ENCODE measurements at places on chromosomes 4 and X. TPM values are rescaled to one million over a fixed set of nuclear protein-coding genes. Genes with fewer than 3 reads are reported as not detected.

Gene GCNA
- total RNA-seq: 1.5 TPM

Gene ADAM29
- total RNA-seq: not detected

Gene TMEM150C
- total RNA-seq: 1.5 TPM

Gene PRDM5
- 13.2 TPM for total RNA-seq

Gene SLC6A8
- 8.4 TPM for total RNA-seq

Gene KCNIP4
- total RNA-seq: not detected

Gene CDX4
- total RNA-seq: not detected

Gene ERAS
- 0.37 TPM for total RNA-seq

Gene FGA
- not detected for total RNA-seq

Gene FTSJ1
- total RNA-seq: 89.9 TPM

Gene HERC5
- 1.4 TPM for total RNA-seq

Gene CPLX1
- total RNA-seq: not detected

Gene NPY1R
- total RNA-seq: not detected

Gene HPF1
- 23.9 TPM for total RNA-seq

All from subcutaneous preadipocyte (primary cell).